GM23248 (cell line): ENCODE measurements at places on chromosomes 7 and 10. TPM values are rescaled to one million over a fixed set of nuclear protein-coding genes. Genes with fewer than 3 reads are reported as not detected.

The DENND2A gene
- 2.2 and 2.4 TPM in 2 replicates for total RNA-seq

The SPDYE9 gene
- total RNA-seq, result not detected in 2 replicates

The MYO1G gene
- not detected in 2 replicates for total RNA-seq

The CYP3A7 gene
- not detected in 2 replicates for total RNA-seq

The SMKR1 gene
- total RNA-seq, result not detected in 2 replicates

The EBF3 gene
- total RNA-seq, result 0.25 and 0.43 TPM in 2 replicates

The PLCE1 gene
- total RNA-seq, result 2.9 and 6.2 TPM in 2 replicates

The LRGUK gene
- 0.13 TPM in 1 of 2 replicates, not detected in the other for total RNA-seq

DNA sequence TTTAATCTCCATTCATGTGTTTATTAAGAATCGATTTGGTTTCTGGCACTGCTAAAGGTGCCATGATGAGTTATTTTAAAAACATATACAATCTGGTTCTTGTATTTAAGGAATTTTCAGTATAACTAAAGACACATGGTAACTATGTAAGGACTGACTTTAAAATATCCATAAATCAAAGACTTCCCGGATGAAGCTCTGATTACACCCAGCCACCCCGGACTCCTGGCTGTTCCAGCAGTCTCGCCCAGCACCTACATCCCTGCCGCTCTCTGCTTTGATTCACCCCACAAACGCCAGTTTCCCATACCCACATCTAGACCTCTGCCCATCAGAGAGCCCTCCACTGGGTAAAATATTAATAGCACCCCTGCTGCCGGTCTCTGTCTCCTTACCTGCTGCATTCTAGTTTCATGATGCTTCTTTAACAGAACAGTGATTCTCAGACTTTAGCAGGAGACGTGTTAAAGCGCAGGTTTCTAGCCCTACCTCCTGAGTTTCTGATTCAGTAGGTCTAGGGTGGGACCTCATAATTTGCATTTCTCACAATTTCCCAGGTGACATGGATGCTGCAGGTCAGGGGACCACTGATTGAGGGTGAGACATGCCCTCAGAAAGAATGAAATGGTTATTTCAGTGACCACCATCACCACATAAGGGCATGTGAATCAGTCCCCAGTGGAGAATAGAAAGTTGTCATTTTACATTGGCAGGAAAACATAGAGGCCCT is 185.7 kb downstream of the KIAA1217 start:
- DNase-seq, result no peak

GRCh38 chr10:58240531-58240930 is 27.2 kb downstream of the IPMK start:
- no peak for DNase-seq

DNA sequence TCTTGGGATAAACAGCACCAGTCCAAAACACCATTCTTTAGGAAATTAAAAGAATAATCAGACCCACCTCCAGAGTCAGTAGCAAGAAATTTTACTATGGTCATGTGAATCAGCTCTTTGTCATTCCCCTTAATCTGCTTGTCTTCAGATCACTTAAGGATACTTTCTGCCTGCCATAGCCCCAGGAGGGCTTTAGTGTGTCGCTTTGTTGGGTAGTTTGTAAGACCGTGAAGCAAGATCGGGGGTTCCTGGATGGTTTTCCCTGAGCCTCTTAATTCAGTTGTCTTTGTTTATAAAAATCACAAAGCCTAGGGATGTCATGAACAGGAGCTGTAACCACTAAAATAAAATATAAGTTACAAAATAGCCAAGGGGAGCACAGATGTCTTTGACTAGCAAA is 223.6 kb downstream of the RELN start:
- DNase-seq, result no peak

DNA sequence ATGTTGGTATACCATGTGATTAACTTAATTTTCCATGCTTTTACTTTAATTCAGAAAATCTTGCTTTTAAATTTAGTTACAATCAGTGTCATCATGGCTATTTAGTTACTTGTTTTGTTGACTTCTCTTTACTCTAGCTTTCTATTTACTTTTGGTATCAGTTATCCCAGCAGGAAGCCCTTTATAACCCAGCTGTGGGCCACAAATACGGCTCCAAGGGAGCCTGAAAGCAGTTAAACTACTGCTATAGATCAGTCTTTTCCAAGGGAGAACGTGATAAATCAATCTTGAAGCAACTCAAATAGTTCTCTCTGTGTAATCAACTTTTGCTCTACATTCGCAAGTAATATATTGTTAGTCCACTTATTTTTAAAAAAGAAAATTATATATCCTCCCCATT is 287.4 kb downstream of the CACNA2D1 start:
- no peak for DNase-seq

- no peak for DNase-seq
These were observed 4.4 kb upstream of the CLIP2 start for GRCh38 chr7:74284781-74285259.

DNA sequence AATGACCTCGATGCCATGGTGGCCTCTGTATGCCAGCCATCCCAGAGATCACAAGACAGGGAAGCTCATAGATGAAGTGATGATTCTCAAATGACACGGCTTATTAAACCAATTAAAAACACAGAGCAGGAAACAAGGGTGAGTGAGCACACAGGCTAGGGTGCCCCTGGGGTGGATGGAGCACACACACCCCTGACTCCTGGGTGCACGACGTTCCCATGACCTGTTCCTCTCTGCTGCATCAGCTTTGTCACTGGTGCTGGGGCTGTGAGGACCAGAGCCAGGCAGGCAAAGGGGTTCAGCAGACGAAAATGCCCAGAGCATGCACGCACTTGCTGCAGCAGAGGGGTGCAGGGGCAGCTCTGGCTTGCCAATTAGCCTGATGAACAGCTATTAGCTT is 86.5 kb upstream of the LRRC4 start:
- no peak for DNase-seq

- DNase-seq, result no peak
These were observed 25.2 kb upstream of the ING3 start for GRCh38 chr7:120925392-120925791.

DNA sequence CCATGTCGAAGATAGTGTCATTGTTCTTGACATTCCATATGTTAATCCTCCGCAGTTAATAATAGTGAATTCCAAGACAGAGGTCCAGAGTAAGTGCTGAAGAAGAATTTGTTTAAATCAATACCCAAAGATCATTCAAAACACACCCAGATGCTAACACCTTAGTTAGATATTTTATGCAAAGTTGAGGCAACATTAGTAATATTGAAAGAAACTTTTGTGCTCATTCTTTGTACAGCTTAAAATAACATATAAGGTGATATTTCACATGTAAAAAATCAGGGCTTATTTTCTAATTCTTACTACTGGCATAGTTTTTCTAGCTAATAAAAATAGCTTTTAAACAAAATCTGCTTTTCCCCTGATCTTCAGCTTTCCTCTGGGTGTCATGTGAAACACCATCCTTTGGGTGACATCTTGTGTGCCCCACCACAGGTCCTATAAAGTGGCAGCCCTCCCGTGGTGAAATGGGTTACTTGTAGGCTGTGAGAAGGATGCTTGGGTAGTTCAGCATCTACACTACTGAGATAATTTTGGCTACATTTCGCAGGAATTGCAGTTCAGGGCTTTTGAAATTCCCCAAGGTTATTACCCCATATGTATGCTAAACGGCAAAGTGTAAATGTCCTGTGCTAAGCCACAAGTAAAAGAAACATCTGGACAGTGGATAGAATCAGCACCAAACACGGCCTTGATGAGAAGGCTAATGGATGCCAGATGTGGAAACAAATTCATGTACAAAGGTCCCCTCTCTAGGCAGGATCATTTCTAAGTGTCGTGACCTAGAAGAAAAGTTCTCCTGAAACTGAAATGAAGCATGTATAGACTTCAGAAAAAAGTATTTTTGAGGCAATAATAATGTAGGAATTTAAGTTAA is 105.4 kb downstream of the GRM3 start:
- no peak for DNase-seq

DNA sequence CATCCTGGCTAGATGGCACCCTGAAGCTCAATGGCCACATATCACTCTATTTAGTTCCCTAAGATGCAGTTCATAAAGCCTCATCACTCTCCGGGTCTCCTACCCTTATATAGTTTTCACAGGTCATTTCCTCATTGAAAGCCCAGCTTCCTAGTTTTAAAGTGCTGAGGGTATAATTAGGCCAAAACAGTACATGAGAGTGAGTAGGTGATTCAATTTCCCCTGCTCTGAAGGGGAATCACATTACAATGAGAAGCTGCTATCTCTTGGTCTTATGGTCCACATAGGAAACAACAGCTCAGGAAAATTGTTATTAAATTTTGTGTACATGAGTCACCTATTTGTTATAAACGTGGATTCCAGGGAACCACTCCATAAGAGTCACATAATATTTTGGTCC is 162.0 kb downstream of the SEMA3E start:
- peak; percentile 7 for DNase-seq

DNA sequence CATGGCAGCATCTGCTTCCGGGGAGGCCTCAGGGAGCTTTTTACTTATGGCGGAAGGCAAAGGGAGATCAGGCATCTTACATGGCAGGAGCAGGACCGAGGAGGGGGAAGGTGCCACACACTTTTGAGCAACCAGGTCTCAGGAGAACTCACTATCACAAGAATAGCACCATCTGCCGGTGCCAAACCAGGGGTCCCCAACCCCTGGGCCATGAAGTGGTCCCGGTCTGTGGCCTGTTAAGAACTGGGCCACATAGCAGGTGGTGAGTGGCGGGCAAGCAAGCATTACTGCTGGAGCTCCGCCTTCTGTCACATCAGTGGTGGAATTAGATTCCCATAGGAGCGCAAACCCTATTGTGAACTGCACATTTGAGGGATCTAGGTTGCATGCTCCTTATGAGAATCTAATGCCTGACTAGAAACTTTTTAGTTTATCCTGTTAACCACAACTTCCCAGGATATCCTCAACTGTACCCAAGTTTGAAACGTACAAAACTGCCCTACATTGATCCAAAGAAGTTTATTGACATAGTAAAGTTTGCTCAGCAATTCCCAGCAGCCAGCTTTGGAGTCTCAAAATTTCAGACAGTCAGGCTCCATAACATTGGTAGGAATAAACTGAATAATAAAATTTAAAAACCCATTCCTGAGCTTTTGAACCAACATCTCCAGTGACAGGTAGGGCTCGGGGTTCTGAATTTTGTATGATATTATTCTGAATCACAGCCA is 228.4 kb upstream of the TAC1 start:
- no peak for DNase-seq

GRCh38 chr7:43054052-43054722 is 58.3 kb upstream of the HECW1 start:
- no peak for DNase-seq

GRCh38 chr7:49403844-49404243 is 369.6 kb upstream of the VWC2 start:
- DNase-seq, result no peak

DNA sequence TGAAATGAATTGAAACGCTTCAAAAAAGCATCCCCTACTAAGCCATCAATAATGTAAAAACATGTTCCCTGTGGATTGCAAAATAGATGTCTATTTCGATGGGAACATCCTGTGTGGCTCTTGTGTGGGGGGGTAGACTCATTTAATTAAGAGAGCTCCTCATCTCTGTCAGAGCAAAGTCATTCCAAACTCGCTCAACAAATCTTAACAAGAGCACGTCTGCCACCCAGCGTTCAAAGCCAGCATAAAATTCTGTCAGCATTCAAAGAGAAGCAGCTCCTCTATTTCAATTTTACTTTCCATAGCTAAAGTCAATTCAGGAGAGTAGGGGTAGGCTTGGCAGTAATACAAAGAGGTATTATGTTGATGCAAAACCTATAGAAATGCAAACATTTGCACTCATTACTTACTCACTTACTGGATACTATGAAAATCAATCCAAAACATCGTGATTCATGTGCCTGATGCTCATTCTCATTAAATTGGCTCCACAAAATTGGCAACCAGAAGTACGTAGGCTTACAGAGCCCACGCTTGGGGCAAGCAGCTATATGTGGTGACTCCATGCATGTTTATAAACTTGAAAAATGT is 114.9 kb downstream of the IPMK start:
- peak; percentile 74 for DNase-seq

- no peak for DNase-seq
These were observed 1194.7 kb downstream of the CNTNAP2 start for GRCh38 chr7:147311336-147311735.

DNA sequence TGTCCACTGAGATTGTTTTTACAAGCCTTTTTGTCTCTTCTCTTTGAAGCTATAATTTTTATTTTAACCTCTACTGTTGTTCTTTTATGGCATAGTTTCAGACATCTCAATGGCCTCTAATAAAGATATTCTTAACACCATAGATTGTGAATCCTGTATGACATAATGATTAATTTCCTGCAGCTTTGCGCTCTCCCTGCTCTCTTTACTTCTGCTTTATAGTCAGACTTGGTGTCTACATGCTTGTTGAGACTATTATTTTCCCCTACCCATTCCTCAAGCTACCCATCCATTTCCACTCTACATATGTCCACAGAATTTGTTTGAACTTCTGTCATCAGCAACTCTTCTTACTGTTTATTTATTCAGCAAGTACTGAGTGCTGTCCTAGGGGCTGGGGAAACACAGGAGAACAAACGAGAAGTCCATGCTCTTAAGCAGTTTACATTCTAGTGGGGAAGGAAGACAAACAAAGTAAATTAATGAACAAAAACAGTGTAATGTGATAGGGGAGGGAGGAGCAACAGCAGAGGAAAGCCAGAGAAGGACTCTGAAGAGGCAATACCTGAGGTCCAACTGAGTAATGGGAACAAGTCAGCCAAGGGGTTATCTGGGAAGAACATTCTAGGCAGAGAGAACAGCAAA is 110.1 kb downstream of the CDK14 start:
- no peak for DNase-seq

DNA sequence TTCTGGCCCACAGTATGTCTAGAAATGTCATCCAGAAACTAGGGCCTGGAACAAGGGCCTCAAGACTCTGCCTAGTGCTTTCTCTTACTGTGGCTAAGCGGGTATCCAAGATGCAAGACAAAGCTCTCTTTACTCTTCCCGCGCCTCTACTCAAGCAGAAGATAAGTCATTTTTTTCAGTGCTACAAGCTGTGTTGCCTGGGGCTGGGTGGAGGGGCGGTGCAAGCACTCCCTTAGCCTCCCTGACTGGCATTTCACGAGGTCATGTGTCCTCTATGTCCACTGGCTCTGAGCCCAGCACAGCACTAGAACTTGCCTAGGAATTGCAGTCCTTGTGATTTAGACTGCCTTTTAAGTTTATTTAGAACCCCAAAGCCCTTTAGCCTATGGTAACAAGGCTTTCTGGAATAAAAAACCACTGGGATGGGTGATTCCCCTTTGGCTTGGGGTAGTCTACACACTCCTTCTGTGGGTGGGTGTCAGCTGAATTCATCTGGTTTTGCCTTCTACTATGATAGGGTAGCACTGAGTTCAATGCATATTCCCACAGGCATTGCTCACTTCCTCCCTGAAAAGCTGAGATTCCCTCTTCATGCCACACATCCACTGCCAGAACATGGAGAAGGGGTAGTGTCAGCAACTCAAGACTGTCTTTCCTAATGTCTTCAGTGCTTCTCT is 371.8 kb upstream of the KCND2 start:
- no peak for DNase-seq
